HepG2 (cell line): ENCODE measurements at places on chromosomes 5 and 9. TPM values are rescaled to one million over a fixed set of nuclear protein-coding genes. Genes with fewer than 3 reads are reported as not detected.
A peak's percentile ranks its signal among the peaks of the same experiment; 100 is the strongest.

DNA sequence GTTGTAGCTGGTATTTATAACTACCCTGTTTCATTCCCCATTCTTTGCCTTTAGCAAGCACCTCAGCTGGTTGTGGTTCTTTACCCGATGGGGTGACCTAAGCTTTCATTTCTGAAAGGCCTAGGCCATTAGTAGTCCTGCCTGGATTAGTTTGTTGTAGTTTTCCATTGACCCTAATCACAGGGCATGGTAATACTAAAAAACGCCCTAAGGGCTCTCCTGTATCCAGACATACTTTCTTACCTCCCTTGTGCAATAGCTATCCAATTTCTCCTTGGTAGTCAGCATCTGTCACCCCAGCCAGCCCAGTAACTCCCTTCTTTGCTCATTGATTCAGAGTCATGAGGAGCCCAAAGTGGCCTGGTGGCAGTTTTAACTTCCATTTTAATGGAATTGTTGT lies 24.0 kb downstream of the TMOD1 start:
- no peak for DNase-seq

The SCGB3A2 gene
- not detected in 2 replicates for total RNA-seq

The RAB3C gene
- not detected in 2 replicates for total RNA-seq

DNA sequence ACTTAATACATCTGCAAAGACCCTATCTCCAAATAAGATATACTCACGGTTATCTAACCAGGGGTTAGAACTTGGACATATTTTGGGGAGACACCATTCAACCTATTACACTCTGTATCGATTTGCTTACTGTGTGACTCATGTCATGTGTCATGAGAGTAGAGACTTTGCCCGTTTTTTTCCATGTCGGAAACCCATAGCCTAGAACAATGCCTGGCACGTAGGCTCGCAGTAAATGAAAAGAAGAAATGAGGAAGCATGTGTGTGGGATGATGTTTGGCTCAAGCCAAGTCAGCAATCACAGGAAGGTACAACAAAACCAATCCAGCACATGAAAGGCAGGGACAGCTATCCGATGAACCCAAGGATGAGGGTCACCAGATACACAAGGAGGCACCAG lies 94.6 kb upstream of the DNAH5 start:
- DNase-seq: peak; percentile 41

GRCh38 chr5:43215073-43215631 lies 23.1 kb downstream of the NIM1K start:
- no peak for DNase-seq

- DNase-seq: no peak
Measured at GRCh38 chr5:171453988-171454387, 34.5 kb downstream of the FGF18 start.

DNA sequence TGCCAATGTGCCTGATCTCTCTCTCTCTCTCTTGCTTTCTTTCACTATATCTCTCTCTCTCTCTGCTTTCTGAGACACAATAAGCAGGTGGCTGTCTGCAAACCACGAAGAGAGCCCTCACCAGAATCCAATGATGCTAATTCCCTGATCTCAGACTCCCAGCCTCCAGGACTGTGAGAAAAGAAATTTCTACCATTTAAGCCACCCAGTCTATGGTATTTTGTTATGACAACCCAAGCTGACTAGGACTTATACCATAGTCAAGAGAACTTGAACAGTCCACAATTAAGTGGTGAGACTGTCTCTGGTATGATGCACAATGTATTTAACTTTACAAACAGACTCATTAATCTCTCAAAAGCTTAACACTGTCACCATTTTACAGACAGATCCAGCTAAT lies 67.0 kb downstream of the NFIB start:
- no peak for DNase-seq

The ANXA1 gene
- 0.20 and 0.24 TPM in 2 replicates for total RNA-seq

The ASPN gene
- total RNA-seq: not detected in 2 replicates

DNA sequence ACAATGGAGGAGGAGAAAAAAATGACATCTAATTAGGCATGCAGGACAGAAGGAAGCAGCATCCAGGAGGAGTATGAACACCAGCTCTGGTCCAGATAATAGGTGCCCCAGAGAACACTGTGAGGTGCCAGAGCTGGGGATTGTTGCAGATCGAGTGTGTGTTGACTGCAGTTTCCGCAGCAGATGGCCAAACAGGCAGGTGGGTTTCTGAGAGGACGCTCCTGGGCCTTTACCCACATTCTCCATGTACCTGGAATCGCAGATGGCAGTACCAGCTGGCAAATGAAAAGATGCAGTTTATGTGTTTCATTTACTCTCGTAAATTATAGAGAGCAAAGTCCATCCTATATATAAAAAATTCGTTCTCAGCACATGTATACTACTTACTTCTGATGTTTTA lies 182.2 kb upstream of the ISL1 start:
- no peak for DNase-seq

DNA sequence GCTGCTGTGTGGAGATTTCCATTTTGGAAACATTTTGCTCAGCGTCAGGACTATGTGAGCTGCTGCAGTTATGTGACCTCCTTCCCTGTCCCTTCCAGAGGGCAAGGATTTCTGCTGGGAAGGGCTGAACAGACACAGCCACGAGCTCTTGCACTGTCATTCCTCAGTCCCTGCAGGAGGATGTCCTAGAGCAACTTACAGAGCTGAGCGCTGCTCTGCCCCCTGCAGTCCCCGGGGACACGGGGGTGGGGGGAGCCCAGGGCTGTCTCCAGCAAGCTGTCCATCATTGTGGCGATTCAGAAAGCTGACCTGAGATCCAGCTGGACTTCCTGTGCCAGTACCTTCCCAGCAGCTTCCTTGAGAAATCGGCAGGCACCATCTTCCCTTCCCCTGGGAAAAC lies 28.0 kb upstream of the MAP1B start:
- no peak for DNase-seq

DNA sequence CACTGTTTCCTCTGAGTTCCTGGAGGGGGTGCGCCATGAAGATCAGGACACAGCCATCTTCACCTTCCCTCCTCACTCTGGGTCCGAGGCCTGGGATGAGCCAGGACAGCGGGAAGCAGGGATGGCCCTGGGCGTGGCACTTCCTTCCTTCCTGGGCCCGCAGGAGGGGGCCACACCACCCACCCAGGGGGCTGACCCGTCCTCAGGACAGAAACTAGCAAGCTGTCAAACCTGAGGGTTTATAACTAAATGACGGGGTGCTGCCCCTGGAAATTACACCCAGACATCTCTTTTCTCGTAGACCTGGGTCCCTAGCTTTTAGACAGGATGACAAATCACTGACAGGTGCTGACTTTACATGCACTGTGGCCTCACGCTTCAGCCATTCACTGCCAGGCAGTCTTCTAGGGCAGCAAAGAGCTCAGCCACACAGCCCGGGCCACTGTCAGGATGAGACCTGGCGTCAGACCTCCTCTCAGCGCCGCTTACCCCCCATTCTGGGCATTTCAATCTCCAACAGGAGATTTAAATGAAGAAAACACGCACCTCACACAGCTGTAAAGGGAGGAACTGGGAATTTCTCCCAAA lies 8.1 kb downstream of the FCN2 start:
- DNase-seq: no peak

The IL7R gene
- total RNA-seq: not detected in 2 replicates

The MYO10 gene
- total RNA-seq: 14.0 and 14.8 TPM in 2 replicates

The COL15A1 gene
- not detected in 2 replicates for total RNA-seq

The C5orf52 gene
- total RNA-seq: not detected in 2 replicates

- DNase-seq: no peak
Measured at GRCh38 chr9:4573176-4573575, 82.9 kb downstream of the SLC1A1 start.

The CDX1 gene
- total RNA-seq: not detected in 2 replicates

The ABO gene
- total RNA-seq: not detected in 2 replicates

GRCh38 chr5:154791535-154791934 lies 36.4 kb downstream of the LARP1 start:
- no peak for DNase-seq

GRCh38 chr9:6996061-6996854 lies 238.5 kb downstream of the KDM4C start:
- no peak for DNase-seq

DNA sequence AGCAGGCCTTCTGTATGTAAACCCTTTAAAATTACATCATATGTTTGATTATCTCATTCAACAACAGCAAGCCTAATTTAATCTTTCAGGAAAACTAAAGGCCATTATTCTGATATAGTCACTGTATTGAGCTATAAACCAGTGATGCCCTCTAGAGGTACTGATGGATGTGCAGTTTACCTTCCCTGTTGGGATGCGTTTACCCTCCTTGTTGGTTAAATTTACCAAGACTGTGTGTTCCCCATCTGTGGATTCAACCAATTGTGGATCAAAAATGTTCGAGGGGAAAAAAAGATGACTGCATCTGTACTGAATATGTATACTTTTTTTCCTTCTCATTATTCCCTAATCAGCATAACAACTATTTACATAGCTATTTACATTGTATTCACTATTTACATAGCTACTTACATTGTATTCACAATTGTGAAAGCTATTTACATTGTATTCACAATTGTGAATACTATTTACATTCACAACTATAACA lies 3.7 kb upstream of the BAAT start:
- DNase-seq: peak; percentile 73

The CTNND2 gene
- total RNA-seq: not detected in 2 replicates

DNA sequence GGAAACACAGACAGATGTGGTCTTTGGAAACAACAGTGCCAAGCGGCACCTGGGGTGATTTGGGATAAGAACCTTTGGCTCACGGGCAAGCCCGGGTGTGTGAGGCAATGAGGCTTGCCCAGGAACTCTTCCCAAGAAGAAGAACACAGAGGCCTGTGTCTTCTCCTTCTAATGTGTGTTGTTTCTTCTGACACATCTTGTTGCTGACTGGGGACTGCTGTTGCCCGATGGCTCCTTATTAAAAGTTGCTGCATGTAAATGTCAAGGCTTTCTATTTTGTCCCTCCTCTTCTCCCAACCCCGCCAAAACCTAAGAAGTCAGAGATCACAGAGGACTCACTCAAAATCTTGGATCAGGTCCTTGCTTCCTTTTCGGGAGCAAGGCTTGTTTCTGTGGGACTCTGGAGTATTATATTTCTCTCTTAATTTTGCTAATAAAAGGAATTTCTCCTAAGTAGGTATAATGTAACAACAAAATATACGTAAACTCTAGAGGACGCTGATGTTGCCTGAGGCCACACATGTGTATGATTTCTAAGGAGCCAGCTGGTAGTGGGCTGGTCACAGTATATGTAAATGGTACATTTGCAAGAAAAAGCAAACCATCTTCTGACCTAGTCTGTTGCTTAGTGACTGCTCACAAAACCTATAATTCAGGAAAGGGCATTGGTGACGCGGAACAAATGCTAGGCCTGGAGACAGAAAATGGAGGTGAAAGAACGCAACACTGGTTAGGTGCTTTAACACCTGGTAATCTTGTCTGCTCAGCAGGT lies 232.5 kb downstream of the GADD45G start:
- DNase-seq: no peak

DNA sequence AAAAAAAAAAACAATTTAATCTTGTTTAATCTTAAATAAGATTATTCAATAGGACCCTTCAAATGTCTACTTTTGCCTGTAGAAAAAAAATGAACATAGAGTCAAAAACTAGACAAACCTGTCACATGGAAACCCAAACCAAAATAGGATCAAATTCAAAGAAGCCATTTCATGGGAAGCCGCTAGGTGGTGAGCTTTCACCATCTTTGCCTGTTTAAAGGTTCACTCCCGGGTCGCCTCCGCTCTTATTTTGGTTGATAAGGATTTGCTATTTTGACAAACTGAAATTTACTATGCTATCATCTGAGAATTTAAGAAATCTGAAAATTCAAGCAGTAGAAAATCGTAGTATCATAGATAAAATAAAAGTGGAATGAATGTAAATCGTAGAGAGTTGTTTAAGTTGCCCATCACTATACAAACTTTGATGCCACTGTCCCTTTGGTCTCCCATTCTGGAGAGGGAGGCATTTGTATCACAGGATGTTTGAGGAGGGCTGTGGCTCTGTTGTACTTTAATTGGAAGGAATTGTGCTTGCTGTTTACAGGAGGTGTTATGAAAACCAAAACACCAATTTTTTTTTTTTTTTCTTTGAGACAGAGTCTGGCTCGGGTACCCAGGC lies 43.5 kb upstream of the DNAH5 start:
- DNase-seq: peak; percentile 37

GRCh38 chr5:55578771-55579170 lies 44.0 kb upstream of the PLPP1 start:
- DNase-seq: no peak

DNA sequence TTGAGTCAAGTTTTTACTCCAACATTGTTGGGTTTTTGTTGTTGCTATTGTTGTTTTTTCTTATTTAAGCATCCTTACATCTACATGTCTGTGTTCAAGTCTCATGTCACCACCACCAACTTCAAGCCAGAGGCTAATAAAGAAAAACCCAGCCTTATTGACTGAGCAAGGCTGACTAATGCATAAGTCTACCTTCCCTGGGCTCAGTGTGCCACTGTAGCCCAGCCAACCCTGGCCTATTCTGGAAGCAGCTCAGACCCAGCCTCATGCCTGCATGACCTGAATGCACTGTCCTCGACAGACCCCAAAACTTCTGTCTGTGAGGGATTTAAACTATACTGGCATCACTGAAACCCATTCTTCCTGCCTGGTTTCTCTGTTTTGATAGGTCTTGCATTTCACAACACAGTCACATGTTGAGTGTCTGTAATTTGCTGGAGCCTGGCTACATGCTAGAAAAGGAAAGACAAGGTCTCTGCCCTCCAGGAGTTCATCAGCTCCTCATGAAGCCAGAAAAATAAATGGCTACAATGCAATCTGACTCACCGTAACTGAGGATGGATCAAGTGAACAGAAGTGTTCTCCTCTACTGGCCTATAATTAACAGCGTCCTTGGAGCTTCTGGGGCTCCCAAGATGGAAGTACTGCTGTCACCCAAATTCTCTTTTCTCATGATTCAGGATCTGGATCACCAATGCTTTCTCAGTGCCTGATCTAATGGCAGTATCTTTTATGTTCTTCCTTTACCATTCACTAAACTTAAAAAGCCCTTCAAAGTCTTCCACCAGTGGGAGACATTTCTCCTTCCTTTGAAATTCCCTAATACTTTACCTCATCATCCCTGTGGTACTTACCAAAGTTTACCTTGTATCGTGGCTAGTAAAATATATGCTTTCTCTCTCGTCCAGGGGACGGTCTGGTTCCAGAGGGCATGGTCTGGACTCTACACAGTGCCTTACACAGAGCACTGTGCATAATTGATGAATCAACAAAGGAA lies 103.9 kb upstream of the IFNE start:
- DNase-seq: no peak
